ENCODE measurements at places on chromosomes 2 and 18. TPM values are rescaled to one million over a fixed set of nuclear protein-coding genes. Genes with fewer than 3 reads are reported as not detected.

Gene SMAD2
- 73.6 TPM for total RNA-seq

DNA sequence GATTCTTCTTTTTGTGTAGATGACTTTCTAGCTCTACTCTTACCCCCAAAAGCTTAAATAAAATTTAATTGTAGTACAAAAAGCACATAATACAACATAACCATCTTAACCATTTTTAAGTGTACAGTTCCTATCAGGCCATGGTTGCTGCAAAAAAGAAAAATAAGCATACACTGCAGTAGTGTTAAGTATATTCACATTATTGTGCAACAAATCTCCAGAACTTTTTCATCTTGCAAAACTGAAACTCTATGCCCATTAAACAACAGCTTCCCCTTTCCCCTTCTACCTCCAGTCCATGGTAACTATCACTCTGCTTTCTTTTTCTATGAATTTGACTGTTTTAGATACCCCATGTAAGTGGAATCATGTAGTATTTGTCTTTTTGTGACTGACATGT is 18.1 kb downstream of the PPM1B start:
- DNase-seq = no peak

- DNase-seq = no peak
Observed at GRCh38 chr2:180776921-180777320, 203.5 kb upstream of the UBE2E3 start.

- no peak for DNase-seq
Observed at GRCh38 chr2:175880-176820, 87.7 kb downstream of the SH3YL1 start.

Gene BMP10
- total RNA-seq = not detected

- no peak for DNase-seq
Observed at GRCh38 chr18:48238636-48239035, 170.5 kb downstream of the ZBTB7C start.

Gene GNLY
- 2.6 TPM for total RNA-seq

Gene SMCHD1
- total RNA-seq = 131 TPM

DNA sequence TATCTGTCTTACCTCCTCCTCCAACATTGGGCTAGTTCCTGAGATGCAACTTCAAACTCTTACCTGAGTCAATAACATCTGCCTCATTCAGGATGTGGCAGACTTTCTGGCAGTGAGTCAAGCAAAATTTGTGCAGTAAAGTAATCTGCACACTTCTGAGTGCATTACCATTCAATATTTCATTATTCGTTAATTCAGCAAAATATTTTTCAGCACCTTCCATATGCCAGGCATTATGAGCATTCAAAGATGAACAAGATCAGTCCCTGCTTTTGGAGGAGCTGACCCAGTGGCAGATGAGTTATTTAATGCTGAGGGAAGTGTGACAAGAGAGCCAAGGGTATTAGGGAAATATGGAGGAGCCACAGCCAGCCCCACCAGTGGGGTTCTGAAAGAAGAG is 339.7 kb downstream of the LNPK start:
- no peak for DNase-seq

GRCh38 chr2:161030260-161031063 is 129.8 kb upstream of the TANK start:
- DNase-seq = no peak

DNA sequence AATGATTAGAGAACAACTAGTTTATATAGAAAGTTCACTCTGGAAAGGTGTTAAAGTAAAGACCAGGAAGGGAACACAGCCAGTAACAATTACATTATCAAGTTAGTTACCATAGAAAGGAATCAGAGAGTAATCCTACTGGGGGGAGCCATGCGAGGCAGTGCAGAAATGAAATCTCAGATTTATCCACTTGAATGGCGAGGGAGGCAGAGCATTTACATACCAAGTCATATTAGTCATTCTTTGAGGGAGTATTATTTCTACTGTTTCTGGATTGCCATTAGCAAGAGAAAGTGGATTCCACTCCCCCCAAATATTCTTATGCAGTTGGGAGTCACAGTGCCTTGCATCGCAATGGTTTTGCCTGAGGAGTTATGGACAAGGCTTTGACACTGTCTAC is 472.7 kb upstream of the TRIB2 start:
- DNase-seq = no peak

GRCh38 chr2:16150456-16151280 is 210.3 kb downstream of the MYCN start:
- DNase-seq = no peak

Gene NOL4
- total RNA-seq = not detected

GRCh38 chr2:175036582-175037018 is 31.4 kb upstream of the CHN1 start:
- no peak for DNase-seq

- DNase-seq = no peak
Observed at GRCh38 chr2:110852051-110852450, 119.7 kb downstream of the ACOXL start.

DNA sequence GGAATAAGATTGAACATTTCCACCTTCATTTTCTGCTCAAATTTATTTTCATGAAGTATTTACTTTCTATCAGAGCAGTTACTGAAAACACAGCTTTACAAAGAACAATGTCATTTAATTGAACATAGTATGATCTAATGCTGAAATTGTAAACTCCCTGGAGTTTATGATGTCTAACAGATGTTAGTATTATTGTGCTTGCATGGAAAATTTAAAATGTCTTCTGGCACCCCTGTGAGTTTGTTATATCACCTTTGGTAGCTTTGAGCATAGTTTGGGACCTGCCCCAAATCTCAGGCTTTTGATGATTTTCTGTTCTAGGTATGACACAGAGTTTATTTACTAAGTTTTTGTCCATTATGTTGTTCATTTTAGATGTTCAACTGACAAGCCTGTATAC is 28.1 kb downstream of the FAM171B start:
- DNase-seq = no peak

DNA sequence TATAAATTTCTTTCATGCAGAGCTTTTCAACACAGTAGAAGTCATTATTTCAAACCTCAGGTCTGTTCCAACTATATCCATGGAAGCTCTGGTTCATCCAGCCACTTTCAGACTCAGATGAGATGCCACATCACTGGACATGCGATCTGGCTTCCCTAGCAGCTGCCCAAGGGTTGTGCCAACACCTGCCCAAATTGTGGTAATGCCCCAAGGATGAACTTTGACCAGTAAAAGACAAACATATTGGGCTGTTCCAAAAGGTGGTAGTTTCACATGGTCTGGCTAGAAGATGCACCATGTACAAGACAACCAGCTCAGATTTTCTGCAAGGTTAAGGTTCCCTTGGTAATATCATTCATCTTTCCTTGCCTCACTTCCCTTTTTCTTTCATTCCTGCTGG is 101.9 kb downstream of the THADA start:
- DNase-seq = no peak

Gene TFCP2L1
- total RNA-seq = 8.3 TPM

DNA sequence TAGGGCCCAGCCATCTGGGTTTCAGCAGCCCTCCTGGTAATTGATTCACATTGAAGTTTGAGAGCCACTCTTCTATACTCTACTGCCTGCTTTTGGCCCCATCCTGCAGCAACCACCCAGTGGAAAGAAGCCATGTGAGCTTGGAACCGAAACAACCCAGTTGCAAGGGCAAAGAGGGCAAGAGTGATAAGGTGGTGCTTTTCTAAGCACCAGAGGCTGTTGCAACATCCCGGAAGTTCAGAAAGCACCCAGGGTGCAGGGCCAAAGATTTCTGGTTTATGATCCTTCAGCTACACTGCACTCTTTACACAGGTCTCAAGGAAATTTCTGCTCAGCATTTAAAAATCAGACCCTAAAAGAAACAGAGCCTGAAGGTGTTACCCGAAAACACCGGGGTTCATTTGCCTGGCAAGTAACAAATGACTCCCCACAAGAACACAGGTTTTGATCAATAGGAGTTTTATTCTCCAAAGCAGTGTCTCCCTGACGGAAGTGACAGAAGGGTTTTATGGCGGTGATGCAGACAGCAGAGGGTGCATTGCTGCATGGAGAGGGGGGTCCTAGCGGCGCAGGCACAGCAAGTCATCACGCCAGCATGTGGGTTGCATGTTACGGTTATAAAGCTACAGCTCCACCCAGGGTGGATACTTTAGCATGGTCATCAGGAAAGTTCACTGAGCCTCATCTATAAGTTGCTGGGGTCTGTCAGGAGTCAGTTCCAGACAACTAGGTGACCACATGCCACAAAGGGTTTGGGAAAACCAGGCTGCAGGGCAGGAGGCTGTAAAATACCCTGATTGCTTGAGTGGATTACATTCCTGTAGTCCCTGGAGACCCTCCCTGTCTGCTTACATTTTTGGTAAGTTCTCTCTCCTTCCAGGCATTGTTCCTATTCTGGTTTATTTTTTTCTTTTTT is 28.8 kb upstream of the TMEM37 start:
- DNase-seq = no peak

DNA sequence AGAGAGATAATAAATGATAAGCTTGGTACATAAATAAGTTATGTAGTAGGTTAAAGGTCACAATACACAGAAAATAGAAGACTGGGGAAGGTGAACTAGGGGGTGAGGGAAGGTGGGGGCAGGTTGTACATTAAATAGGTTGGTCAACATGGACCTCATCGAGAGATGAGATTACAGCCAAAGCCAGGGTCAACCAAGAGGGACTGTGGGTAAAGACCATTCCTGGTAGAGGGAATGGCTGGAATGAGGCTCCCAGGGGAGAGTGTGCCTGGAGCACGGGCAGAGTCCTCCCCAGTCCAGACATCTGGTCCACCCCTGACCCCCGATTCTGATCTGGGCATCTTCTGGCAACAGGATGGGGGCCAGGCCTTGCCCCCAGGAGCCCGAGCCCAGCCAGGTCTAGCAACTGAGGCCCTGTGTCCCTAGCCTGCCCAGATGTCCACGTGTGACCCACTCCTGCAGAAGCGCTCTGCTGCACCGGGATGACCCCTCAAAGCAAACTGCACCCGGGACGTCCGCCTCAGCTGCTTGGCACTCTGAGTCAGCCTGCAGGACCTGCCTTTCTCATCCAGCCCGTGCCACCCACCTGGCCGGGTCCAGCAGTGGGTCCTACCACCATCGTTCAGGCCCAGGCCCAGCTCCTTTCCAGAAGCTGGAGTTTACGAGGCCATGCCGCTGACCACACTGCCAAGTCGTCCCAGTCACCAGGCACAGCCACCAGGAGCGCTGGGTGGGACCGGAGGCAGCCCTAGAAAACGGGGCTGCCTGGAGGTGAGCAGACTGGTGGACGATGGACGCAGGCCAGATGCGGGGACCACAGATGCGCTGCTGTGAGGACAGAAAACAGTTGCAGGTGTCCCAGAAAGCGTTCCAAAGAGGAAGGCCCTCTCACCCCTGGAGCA is 56.2 kb upstream of the ID2 start:
- no peak for DNase-seq

DNA sequence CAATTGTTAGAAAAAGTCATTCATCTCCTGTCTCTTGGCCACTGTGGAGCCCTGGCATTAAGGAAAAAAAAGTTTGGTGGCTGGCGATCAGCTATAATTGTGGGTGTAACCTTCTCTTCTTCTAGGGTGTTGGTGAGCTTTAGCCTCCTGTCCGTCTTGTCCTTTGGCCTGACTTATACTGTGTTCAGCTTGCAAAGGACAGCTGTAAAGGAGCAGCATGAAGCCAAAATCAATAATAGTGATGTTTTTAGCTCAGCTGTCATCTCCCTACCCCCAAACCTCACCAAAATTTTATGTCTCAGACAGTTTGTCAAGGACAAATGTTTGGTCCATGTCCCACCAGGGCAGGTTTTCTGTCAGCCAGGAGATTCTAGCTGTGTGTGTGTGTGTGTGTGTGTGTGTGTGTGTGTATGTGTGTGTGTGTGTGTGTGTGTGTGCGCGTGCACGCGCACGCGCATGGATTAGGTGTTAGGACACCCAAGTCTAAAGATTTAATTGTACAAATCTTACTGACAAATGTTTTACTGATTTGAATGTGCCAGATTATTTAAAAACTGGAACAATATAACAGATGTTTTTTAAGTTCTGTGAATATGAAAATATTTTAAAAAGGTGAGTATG is 109.2 kb downstream of the PTPRM start:
- DNase-seq = no peak

Gene RASGRP3
- 23.9 TPM for total RNA-seq

DNA sequence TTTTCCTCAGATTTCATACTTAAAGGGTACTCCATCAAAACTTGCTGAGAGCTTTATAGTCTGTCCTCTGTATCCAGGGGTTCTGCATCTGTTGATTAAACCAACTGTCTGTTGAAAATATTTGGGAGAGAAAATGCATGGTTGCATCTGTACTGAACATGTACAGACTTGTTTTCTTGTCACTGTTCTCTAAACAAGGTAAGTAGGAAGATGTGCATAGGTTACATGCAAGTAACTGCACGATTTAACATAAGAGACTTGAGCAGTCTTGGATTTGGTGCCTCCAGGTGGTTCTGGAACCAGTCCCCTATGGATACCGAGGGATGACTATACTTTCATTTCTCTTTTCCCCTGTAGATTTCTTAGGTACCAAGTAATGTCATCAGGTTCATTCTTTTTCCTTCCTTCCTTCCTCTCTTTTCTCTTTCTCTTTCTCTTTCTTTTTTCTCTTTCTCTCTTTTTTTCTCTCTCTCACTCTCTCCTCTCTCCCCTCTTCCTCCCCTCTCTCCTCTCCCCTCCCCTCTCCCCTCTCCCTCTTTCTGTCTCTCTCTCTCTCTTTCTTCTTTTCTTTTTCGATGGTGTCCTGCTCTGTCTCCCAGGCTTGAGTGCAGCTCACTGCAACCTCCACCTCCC is 23.2 kb downstream of the ADNP2 start:
- no peak for DNase-seq

- no peak for DNase-seq
Observed at GRCh38 chr18:54440292-54440691, 82.6 kb downstream of the C18orf54 start.

- DNase-seq = no peak
Observed at GRCh38 chr18:4004183-4004829, 450.8 kb downstream of the DLGAP1 start.

Gene SPR
- total RNA-seq = 36.3 TPM

DNA sequence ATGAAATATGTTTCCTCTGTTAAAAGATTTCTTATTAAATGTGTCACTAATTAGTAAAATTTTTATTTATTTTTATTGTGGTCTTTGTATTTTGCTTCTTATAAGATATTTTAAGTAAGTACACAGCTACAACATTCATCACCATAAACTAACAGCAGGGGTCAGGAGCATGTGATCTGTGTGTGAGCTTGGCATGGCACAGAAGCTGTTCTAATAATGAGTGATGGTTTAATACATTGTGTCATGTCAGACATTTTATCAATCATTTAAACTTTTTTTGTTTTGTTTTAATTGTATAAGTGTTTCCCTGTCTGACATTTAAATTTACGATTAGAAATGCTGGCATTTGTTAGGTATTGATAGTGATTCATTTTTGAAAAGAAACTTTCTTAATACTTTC is 585.4 kb downstream of the DSC3 start:
- no peak for DNase-seq

Gene CFAP65
- total RNA-seq = not detected

All from breast epithelium (tissue), 4 donors.